Urothelium cell line (cell line): ENCODE measurements at places on chromosomes 2 and 18.

- DNase-seq = no peak
Observed at GRCh38 chr2:177149155-177149503, 63.5 kb upstream of the HNRNPA3 start.

DNA sequence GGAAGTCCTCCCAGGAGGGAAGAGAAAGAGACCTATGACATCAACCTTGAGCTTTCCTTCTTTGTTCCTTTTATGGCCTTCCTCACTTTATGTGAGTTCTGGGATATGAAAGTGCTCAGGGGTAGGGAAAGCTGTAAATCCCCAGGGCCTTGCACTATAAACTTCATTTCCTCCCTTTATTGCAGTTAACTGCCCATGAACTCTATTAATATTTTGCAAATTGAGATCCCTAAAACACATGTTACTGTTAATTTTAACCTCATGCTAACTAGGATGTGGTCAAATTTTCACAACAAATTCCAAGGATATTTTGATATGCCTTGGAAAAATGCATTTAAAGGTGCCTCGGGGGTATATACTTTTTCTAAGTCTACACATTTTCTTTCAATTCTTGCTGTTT is 359.9 kb downstream of the OSR1 start:
- DNase-seq = no peak

DNA sequence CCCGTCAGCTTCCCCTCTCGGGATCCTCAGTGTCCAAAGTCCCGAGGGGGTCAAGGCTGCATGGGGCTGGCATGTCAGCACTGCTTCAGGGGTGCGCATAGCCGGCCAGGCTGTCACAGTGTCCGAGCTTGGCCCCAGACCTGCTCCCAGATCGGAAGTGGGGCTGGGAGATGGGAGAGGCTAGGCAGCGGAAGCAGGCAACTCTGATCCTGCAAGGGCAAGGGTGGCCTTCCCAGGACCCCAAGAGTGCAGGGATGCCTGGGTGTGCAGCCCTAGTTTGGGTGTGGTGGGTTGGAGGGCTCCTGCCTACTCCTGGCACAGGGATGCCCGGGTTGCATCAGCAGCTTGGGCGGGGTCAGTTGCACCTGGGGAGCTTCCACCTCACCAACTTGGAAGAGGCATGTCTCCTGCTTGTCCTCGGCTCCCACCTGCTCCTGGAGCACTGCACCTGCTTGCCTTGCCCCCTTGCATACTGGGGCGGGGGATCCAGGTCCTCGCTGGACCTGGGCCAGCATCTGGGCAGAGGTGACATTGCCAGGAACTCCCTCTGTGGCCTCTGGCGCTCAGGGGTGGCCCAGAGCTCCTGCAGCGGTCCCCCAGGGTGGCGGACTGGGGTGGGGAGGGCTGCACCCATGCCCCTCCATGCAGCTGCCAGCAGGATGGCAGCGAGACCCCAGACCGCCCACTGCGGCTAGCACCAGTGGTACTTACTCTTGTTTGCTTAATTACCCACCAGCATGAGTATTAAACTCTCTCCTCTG is 41.3 kb downstream of the CBLN2 start:
- no peak for DNase-seq

- DNase-seq = peak; percentile 53
Observed at GRCh38 chr2:133532919-133533318, 35.3 kb downstream of the NCKAP5 start.

GRCh38 chr2:121698318-121698930 is 38.3 kb downstream of the NIFK start:
- no peak for DNase-seq

DNA sequence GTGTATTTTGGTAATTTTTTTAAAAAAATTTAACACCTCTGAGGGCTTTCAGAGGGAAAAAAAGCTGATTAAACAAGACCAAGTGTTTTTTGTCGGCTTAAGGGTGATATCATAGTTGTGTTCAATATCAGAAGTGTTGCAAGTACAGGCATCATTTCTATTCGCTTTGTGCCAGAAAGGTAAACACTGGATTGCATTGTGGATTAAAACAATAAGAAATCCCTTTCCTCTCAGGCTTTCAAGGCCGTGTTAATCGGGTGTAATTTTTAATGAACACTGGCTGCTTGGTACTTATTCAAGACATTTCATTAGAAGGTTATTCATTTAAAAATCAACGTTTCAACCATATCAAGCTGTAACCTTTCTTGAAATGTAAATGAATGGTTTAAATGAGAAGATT is 18.3 kb downstream of the FIGN start:
- DNase-seq = no peak

DNA sequence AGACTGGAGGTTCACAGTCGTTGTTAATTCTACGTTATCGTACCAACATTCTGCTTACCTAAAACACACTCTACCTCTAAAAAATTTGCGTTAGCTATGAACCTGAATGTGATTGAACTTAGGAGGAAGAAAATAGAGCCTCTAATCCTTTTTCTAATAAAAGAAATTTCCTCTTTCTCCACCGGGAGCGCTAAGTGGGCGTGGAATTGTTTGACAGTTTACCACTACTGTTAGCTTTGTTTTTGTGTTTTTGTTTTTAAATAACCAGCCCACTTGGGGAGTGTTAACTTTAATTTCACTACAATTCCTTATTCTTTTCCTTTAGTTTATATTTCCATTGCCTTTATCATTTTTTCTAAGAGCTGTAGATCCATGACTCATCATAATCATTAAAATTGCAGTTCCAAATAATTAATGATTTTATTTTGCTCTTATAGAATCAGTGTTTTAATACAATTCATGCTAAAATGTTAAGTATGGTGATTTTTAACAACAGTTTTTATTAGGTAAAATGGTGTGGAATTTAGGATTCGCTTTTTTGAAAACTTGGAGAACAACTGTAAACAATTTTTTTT is 55.0 kb upstream of the ITM2C start:
- DNase-seq = no peak

DNA sequence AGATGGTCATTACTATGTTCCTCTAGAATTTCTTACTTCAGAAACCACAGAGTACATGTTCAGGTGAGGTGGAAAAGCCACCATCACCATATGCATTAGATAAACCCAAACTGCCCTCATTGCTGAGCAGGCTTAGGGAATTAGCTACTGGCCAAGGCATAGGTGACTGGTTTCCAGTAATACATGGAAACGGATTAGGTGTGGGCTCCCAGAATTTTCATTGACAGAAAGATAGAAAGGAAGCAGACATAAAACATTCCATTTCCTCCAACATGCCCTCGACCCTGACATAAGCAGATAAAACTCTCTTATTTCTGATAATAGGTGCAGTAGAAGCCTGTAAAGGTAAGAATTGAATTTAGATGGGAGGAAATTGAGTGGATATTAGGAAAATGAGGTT is 1466.1 kb downstream of the SUCLG1 start:
- DNase-seq = no peak
